Muscle of leg (tissue), 16 donors: ENCODE measurements at places on chromosomes 11 and 22. TPM values are rescaled to one million over a fixed set of nuclear protein-coding genes. Genes with fewer than 3 reads are reported as not detected.
A peak's percentile ranks its signal among the peaks of the same experiment; 100 is the strongest.

KMT5B gene
- polyA plus RNA-seq: 41.8 TPM

APOA1 gene
- polyA plus RNA-seq: 41.0 TPM

HSPB2 gene
- polyA plus RNA-seq: 90.5 TPM

C11orf97 gene
- not detected for polyA plus RNA-seq

DEUP1 gene
- polyA plus RNA-seq: not detected

CD3E gene
- 0.29 TPM for polyA plus RNA-seq

MYBPC3 gene
- polyA plus RNA-seq: 1.1 TPM

SLC22A12 gene
- polyA plus RNA-seq: not detected

GRCh38 chr11:131666617-131667016, 296.2 kb downstream of the NTM start:
- no peak for DNase-seq

DNA sequence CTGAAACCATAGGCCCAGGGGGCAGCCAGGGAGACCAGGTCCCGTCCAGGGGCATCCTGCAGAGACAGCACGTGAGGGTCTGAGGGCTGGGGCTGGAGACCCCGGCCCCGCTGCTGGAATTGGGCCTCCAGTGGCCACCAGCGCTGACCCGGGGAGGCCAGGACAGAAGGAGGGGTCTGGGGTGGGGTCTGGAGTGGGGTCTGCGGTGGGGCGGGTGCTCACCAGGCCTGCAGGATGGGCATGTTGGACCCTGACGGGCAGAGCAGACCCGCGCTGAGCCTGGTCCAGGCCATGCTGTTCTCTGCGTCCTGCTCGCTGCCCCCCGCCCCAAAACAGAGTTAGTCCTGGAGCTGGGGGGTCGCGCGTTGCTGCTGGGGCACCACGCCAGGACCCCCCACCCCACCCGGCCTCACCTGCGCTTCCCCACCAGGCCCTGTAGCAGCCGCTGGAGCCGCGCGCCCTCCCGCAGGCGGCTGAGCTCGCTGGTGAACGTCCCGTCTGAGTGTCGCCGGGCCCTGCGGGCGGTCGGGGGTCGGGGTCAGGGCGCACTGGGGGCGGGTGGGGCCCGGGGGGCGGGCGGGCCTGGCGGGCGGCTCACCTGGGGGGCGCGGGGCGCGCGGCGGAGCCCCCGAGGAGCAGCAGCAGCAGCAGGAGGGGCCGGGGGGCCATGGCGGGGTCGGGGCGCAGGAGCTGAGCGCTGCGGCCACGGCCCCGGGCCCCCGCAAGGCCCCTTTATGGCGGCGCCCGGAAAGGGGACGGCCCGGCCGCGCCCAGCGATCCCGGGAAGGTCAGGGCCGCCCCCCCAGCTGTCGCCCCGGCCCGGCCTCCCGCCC, at the start of gene SCT:
Gene SCT, minus strand, starts transcription at position 707 of the 833 bp plus-strand sequence. Its CDS starts 38 bp downstream, at position 669.
- DNase-seq: peak; percentile 25

- no peak for DNase-seq
Measured at GRCh38 chr22:25797498-25798290, 55.7 kb downstream of the MYO18B start.

GRCh38 chr22:32809786-32810554, 8.5 kb downstream of the TIMP3 start:
- DNase-seq: no peak

DNA sequence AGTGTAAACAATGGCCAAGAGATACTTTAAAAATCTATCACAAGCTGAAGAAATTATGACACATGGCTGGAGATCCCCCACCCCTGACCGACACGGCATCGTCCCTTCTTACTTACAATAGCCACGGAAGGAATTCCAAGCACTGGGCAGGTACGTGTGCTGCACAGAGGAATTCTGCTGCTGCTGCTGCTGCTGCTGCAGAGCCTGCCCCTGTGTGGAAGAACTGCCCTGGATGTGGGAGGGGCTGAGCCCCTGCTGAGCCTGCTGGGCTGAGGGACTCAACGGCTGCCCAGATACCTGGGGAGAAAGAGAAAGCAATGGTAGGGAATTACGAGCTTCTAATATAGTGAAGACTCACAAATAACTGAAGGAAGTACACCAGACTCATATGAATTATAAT, 15.0 kb upstream of the NFRKB start:
- no peak for DNase-seq

DNA sequence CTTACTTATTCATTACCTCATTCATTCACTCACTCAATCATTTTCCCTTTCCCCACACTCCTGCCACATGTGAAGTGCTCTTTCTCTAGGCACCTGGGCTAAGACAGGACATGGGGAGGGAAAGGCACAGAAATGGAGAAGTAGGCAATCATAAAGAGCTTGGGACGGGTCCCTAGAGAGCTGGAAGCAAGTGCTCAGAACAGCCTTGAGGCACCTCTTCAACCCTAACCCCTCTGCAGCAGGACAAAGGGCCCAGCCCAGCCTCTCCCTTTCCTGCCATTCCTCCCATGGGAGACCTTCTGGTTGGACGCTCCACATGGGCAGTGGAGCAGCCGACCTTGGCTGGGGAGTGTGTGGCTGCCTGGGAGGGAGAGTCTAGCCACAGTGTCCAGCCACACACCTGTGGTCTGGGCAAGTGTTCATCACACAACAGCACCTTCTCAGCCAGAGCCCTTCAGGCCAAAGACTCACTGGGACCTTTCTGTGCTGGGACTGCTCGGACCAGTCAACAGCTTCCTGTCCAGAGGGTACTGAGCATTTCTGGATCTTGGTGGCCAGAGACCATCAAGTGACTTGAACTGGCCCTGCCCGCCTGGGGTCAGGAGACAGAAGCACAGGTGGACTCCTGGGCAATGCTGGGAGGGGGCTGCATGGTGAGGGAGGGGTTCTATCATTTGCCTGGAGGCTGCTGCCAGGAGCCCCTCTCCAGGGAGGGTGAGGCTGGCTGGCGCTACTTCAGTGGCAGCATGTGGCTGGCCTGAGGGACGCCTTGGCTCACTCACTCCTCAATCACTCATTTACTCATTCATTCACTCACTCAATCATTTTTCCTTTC, 1.0 kb upstream of the MUC5AC start:
- no peak for DNase-seq

GRCh38 chr22:22748297-22748743, 103.9 kb downstream of the GGTLC2 start:
- DNase-seq: peak; percentile 30

DNA sequence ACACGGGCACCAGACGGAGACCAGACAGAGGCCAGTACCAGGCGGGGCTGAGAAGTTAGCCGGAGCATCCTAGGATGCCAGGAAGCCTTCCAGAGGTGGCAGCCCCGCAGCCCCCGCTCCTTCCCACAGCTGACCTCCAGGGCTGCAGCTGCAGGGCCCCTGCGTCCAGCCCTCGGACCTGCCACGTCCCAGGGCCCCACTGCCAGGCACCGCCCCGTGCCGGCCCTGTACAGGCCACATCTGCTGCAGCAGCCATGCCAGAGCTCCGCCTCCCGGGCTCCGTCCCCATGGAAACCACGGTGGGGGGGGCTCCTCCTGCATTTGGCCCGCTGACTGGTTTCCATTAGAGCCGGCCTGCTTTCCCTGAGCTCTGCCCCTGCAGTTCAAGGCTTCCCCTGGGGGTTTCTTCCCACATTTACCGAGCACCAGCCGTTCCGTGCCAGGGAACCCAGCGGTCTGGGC, 62.5 kb upstream of the PPARA start:
- peak; percentile 98 for DNase-seq

DNA sequence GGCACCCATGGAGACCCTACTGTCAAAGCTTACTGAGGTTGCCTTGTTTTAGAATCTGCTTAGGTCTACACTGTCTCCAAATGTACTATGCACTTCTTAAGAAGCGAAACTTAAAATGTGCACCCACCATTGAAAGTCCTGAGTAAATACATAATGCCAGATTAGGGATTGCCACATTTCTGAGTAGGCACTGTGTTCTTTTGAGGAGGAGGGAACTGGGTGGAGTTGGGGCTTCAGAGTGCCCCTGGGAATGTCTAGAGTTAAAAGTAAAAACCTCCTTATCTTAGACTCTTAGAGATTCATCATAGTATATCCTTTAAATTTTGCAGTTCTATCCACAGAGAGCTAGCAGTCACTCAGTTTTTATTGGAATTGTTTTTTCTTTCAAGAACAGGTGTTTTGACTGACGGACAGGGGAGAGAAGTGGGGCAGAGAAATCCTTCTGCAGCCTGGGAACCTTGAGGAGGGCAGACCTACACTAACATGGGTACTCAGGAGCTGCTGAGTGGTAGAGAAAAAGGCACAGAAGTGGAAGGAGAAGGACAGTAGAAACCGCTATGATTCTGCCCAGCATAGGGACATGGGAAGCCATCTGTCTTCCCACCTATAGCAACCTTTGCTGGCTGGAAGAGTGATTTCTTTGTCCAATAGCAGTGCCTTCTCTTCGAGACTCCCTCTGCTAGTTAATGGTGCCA, 33.4 kb upstream of the MICAL2 start:
- no peak for DNase-seq

- no peak for DNase-seq
Measured at GRCh38 chr22:41382610-41383009, 868 bp downstream of the TEF start.

DNA sequence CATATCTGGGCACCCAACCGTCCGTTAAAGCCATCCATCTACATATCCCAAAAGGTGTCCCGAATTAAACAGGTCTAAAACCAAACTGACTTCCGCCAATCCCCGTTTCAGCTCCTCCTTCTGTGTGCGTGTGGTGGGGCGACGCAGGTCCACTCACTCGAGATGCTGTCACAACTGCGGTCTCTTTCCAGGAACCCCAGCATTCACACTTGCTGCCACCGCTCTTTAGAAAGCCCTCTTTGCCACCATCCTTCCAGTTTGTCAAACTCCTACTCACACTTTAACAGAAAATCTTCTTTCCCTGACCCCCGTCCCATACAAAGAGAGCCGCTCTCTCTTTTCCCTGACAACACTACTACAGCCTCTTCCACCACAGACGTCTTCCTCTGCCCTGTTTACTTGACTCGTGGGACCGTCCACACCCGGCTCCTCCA, 467 bp downstream of the ESS2 start:
- DNase-seq: no peak

DNA sequence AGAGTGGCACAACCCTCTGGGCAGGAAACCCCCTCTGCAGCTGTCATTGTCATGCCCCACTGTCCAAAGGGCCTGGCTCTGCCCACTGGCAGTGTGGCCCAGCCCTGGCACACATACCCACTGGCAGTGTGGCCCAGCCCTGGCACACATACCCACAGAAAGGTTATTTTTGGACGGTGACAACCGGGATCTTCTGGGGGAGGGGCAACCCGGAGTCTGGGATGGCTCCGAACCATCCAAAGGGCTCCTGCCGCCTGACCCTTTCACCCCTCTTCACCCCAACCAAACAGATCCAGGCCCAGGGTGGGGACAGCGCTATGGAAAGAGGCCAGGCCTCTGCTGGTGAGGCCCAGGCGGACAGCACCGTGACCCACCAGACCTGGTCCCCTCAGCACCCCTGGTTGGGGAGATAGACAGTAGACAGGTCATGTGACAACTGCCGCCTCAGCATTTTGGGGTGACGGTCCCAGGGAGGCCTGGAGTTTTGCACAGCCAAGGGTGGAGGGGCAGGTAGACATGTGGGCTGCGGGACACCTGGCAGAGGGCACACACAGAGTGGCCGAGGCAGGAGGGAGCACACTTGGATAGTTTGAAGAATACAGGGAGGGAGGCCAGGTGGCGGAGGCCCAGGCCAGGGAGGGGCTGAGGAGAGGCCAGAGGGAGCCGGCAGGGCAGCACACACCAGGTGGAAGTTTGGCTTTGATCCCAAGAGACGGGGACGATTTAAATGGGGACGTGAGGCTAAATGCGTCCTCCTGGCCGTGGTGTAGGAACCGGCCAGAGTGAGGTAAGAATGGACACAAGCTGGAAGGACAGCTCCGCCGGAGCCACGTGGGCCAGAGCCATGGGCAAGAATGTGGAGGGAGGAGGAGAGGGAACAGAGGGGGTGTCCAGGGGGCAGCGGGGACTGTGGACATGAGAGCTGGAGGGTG, 2.9 kb downstream of the MAPK12 start:
- no peak for DNase-seq

GRCh38 chr11:12552692-12553091, 121.5 kb upstream of the TEAD1 start:
- DNase-seq: peak; percentile 95

- DNase-seq: no peak
Measured at GRCh38 chr11:107951155-107951554, 22.9 kb downstream of the RAB39A start.

DNA sequence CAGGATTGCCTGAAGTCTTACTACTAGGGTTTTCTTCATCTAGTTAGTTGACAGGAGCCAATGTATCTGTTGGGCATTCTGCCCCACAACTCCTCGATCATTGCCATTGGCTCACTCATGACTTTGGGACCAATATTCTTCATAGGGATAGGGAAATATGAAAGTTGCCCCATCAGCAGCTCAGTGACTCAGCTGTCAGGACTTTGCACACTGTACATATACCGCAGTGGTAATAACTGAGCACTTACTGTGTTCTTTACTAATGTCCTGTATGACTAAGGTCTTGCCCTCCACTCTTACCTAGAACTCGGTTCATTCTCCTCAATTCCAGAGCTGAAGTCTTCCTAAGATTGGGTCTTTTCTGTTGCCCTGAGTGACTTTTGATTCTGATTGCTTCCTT, 46.8 kb upstream of the PGR start:
- DNase-seq: no peak

DNA sequence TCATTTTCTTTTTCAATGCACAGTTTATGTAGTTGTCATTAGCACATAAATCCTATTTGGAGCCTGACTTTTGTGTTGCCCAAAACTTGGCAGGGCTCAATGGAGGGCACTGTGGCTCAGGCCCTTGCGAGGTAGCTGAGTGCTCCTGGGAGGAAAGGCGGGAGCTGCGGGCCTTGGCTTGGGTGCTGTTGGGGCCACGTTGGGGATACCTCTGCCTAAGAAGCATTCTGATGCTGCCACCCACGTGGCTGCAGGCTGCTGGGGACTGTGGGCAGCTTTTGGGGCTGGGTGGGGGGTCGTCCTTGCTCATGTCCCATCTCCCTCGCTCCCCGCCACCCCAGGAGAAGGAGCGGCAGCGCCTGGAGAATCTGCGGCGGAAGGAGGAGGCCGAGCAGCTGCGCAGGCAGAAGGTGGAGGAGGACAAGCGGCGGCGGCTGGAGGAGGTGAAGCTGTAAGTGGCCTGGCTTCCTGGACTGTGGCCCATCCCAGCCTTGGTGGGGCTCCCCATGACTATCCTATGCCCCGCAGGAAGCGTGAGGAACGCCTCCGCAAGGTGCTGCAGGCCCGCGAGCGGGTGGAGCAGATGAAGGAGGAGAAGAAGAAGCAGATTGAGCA, 20.9 kb downstream of the INCENP start:
- no peak for DNase-seq

DNA sequence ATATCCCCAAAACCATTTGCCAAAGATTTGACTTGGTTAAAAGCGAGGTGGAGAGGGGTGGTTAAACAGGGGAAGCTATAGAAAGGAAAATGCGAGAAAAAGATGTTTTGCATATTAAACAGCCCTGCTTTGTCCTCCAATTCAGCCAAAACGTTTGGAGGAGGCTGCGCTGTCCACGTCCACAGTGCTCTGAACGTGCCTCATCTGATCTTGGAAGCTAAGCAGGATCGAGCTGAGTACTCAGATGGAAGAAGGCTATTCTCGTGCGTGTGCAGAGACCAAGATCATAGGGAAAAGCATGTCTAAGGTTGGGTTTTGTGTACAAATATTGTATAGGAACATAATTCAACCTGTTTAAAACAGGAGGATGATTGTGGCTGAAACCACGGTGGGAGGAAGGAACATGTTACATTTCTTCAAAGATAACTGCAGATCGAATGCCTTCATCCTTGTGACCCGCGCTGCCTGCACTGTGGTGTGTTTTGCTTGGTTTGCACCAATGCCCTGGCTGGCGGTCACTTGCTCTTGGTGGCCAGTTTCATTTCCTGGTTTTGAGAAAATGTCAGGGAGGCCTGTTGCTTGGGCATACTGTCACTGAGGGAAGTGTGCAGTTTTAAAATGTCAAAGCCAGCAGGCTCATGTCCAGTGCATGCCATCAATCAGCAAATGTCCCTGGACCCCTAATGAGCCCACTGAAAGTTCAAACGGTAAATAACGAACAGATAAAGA, 40.4 kb downstream of the FLI1 start:
- peak; percentile 80 for DNase-seq
